ENCODE measurements at places on chromosomes 1 and 21.

GRCh38 chr1:36322041-36322785 lies 1.2 kb downstream of the EVA1B start:
- DNase-seq, result no peak

GRCh38 chr1:192225703-192226102 lies 67.4 kb downstream of the RGS18 start:
- DNase-seq, result peak; percentile 51

GRCh38 chr1:17273096-17273495 lies 24.2 kb downstream of the PADI3 start:
- DNase-seq, result no peak

GRCh38 chr1:213418268-213419071 lies 367.4 kb downstream of the RPS6KC1 start:
- no peak for DNase-seq

DNA sequence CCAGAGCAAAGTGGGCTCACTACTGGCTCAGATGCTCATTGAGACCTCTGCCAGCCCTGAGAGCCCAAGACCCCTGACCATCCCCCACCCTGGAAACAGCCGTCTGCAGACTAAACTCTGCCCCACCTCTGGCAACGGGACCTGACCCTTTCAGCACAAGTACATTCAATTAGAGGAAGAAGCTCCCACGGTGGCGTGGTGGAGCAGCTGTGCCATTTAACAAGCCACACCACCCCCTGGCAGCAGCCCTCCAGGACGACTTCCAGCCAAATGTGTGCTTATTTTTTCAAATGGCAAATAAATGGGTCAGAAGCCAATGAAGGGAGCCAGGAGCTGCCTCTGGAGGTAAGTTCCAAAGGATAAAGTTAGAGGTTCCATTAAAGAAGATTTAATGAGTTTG lies 226.7 kb downstream of the NPHP4 start:
- DNase-seq, result no peak

DNA sequence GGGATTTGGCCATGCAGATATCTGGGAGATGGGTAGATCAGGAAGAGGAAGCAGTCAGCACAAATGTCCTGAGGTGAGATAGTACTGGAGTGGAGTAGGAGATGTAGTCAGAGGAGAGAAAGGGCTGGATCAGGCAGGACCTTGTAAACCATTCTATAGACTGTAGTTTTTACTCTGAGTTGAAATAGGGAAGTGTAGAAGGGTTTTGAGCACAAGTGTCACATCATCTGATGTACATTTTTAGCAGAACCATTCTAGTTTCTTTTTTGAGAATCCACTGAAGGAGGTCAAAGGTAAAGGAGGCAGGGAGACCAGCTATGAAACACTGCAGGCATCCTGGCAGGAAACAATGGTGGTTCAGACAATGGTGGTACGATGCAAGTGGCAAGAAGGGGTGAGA lies 194.6 kb upstream of the RRP15 start:
- DNase-seq, result no peak

- no peak for DNase-seq
Observed at GRCh38 chr1:180787628-180788307, 124.9 kb upstream of the KIAA1614 start.

GRCh38 chr1:172582889-172583288 lies 49.9 kb downstream of the SUCO start:
- DNase-seq, result peak; percentile 8

DNA sequence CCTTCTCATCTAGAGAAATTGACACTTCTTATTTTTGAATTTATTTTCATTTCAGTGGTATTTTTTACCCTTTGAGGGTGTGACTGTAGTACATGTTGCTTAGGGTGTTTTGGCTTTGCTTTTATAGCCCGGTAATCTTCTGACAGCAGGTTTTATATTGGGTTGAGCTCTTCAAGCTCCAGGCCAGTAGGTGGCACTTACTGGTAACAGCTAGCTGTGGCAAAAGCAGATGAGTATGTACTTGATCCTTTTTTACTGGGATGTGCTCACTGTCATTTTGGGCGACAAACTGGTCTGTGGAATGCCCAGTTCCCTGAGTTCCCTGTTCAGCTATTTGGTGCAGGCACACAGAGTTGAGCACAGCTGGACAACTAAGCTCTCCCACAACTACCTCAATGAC lies 916.2 kb upstream of the B3GALT2 start:
- no peak for DNase-seq

DNA sequence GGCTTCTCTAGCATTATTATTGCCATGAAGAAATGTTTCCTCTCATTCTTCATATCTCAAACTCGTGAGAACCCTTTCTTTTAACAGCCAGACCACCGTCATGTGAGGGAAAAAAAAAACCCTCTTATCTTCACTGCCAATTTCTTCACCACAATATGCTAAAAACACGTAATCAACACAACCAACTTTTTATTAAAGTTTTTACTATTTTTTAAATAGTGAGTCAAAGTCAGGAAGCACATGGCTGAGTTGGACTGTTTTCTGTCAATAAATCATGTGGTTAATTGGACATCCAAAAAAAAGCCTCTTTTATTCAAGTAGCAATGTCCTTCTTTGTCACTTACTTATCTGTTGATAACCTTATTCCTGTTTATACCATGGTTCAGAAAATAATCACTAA lies 55.9 kb upstream of the SAMD13 start:
- DNase-seq, result no peak

DNA sequence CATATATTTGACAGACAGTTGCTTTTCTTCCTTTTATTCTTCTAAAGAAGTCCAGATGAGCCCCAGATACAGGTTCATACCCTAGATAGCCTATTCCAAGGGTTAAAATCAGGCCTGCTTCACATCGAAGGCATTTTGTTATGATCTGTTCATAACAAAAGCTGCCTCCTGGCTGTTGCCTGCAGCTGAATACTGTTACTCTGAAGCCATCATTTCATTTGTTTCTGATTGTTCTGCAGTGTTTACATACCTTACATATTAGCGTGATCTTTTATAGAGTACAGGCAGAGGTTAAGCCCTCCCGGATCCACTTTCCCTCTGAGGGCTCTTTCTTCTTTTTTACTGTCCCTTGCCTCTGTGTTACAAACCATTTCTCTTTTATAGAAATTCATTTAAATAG lies 219.0 kb upstream of the HOOK1 start:
- peak; percentile 73 for DNase-seq

DNA sequence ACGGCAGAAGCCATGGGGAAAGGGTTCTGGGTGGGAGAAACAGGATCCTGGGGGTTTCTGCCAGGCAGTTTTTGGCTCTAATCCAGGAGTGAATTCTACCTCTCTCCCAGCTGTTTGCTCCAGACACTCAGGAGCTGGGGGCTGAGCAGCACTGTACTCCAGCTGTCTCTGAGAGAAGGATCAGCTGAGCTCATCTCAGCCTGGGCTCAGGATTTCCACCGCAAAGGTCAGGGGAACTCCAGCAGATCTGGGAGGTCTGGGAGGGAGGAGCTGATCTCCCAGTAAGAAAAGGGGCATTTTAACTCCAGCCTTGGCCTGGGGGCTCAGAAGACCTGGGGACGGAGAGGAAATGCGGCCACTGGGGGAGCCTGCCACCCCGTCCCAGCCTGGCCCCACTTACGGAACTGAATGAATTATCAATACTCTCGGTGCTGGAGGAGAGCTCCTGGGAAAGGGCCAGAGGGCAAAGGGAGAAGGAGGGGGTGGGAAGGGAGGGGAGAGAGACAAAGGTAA lies 17.3 kb downstream of the PI4KB start:
- DNase-seq, result peak; percentile 70

DNA sequence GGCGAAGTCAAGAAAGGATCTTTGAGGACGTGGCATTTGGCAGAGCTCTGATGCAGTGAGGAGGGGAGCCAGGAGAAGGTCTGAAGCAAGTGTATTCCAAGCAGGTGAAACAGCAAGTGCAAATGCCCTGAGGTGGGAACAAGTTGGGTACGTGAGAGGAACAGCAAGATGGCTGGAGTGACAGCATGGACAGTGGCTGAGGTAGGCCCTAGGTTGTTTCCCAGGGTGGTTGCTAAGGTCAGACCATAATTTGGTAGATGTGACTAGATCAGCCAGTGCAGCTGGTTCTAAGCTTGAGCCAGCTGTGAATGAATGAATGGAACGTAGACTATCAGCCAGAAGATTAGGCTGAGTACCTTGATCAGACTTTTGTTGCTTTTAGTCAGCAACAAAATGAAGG lies 37.5 kb upstream of the JUN start:
- no peak for DNase-seq

DNA sequence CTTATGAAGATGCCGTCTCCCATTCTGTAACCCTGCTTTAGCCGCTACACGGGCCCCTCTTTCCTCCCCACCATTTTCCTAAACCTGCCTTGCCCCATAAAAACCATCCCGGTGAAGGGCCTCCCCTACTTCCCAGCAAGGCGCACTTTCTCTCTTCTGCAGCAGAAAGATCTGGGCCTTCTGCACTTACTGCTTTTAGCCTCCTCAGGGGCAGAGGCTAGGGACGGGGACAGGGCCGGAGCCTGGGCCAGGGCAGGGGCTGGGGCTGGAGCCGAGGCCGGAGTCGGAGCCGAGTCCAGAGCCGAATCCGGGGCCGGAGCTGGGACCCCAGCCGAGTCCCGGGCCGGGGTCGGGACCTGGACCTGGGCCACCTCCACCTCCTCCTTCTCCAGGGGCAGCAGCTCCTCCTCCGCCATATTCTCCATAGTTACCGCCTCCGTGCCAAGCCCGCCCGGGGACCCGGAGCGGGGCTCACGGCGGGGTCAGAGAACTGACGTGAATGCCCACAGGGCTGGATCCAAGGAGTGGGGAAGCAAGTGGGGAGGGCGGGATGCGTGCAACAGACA lies 382 bp downstream of the TRMT1L start:
- DNase-seq, result no peak

GRCh38 chr1:157380523-157380922 lies 171.8 kb downstream of the FCRL5 start:
- DNase-seq, result no peak

DNA sequence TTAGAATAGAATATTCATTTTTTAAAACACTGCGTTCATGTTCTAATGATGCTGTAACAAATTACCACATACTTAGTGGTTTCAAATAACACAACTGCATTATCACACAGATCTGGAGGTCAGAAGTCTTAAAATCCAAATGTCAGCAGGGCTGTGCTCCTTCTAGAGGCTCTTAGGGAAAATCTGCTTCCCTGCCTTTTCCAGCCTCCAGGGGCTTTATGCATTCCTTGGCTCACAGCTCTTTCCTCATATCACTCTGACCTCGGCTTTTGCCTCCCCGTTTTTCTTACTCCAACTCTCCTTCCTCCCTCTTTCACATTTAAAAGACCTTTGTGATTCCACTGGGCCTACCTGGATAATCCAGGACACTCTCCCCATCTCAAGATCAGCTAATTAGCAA lies 18.6 kb upstream of the FMN2 start:
- DNase-seq, result no peak

- DNase-seq, result no peak
Observed at GRCh38 chr1:201594575-201595245, 55.8 kb downstream of the NAV1 start.

DNA sequence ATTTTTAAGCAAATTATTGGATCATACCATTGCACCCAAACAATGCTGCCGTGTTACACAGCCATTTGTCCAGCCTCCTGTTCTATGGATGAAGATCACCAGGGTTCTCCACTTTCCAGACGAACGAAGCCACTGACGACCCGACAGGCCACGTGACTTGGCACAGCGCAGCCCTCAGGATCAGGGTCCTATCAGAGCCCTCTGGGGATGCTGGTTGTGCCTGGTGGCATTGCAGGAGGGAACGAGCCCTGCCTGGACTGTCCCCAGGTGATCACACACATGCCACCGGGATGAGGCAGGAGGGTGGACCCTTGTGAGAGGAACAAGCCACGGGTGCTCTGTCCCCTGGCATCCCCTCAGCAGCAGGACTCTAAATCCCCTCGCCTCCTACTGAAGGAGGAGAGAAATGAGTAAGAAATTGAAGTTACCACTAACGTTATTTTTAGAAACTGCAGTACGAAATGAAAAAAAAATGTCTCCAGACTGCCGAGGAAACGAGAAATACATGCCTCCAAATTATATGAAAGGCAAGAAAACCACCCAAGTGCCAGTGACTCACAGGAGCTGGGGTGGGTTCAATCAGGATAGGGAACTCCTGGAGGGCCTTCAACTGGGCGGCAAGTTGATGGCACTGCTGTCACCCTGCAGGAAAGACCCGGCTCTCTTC lies 58.7 kb upstream of the PDE9A start:
- DNase-seq, result no peak

DNA sequence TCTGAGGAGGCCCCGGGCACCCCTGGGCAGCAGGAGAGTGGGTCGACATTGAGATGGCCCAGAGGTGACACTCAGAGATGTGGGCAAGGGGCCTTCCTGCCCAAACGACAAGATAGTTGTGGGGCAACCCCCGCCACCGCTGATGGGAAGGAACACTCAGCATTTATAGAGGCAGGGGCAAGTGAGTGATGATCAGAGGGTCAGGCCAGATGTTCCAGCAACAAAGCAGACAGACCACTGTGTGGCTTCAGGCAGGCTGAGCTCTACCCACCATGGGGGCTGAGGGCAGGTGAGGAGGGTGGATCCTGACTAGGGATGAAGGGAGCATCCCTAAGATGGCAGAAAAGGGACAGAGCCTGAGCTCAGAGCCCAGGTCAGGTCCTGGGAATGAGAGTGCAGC lies 362.7 kb downstream of the PTPRU start:
- DNase-seq, result no peak

DNA sequence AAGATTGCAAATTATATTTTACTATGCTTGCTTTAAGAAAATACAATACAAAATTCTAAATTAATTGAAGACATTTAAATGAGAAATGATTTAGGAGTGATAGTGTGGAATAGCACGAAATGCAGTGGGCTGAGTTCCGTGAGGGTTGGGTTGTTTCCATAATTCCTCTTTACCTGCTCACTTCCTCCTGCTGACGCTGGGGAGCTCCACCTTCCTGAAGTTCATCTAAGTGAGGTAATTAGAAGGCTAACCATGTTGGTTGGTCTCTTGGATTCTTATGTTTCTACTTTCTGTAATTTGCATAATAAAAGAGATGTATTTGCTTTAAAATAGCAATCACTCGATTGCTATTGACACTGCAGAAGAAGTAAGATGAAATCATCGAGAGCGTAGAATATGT lies 4.7 kb downstream of the OR14I1 start:
- DNase-seq, result no peak

GRCh38 chr1:222331765-222332164 lies 216.1 kb downstream of the HHIPL2 start:
- no peak for DNase-seq

Data from foreskin fibroblast (primary cell).